ENCODE measurements at places on chromosomes 3 and 15.

DNA sequence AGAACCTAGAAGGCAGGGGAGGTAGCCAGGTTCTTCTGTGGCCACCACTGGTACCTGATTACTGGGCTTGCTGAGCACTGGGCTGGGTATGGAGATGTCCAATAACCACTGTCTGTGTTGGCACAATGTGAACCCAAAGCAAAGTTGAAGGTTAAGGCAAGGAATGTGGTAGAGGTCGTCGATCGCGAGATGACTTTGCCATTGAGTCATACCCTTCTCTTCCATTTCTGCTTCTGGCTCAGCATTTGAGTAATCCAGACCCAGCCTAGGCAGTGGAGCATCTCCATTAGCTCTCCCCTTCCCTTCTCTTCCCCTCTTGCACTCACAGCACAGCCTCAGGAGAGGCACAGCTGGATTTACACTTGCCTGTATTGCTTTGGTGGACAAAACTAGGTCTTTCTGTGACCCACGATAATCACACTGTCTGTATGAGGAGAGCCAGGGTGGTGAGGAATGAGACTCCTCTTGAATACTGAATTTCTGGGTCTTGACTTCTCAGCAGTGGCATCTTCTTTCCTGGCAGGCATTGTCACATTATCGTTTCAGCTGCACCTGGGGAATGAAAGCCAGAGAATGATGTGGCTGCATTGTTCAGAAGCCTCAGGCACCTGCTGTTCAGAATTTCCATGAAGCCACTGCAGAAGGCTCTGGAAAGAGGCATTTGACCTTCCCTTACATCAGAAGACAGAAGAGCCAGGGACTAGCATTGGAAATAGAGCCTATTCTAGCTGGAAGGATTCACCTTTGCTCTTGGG lies 272.6 kb downstream of the PDCD6IP start:
- no peak for DNase-seq

GRCh38 chr3:129003578-129004112 lies 2.5 kb downstream of the EFCC1 start:
- peak; percentile 59 for DNase-seq

GRCh38 chr15:78761891-78762385 lies 49.3 kb downstream of the ADAMTS7 start:
- DNase-seq, result no peak

DNA sequence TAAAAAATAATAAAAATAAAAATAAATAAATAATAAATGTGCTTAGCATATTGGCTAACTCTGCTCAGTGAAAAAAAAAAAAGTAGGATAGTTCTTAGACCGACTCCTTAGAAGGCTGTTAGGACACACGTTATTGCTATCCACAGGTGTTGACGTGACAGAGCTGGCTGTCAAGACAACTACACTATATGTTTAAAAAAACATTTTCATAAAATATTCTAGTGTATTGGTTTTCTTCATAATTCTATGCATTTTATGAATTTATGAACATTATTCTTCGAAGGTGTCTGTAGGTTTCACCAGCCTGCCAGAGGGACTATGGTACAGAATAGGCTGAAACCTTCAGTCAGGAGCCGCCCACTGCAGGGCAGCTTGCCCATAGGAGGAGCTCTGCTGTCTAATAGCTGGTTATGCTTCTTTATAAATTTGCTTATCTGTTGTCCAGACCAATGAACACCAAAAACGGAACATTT lies 9.2 kb downstream of the TM4SF1 start:
- no peak for DNase-seq

GRCh38 chr3:43326891-43327581 lies 40.7 kb downstream of the SNRK start:
- no peak for DNase-seq

DNA sequence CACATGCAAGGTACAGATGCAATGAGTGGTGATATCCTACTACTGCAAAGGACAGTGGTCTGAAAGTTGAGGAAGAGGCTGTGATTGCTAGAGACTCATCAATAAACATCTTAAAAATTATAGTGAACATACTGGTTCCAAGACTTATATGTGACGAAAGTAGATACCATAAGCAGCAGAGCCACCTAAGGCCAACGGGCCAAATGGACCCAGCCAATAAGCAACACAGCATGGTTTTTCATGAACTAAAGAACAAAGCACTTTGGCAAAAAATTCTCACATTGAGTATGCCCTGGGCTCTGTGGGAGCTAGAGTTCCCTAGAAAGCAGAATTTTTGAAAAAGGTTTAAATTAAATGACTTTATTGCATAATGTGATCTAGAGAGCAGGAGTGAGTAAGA lies 272.1 kb downstream of the SI start:
- DNase-seq, result no peak

DNA sequence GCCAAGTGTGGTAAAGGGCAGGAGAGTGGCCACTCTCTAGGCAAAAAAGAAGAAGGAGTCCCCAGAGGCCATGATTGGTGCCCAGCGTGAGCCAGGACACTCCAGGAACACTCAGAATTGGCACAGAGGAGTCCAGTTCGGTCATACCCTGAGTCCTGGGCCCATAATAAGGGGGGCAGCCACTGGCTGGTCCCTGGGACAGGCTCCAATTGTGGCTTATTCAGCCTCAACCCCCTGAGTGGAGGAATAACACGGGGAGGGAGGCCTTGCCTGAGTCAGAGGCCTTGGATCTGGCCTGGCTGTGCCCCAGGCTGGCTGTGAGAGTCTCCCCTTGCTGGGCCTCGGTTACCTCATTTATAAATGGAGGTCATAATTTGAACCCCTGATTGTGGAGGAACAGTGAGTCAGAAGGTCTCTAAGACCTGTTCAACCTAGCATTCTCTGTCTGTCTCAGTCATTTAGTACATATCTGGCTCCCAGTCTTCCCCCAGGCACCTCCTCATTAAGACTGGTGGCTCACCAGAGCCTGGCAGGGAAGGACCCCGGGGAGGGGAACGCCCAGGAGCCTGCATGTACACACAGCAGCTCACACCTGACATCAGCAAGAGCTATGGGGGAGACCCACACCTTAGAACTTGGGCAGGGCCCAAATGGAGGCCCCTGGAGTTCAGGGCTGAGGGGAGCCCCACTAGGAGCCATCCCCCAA lies 95.9 kb upstream of the ATP2B2 start:
- DNase-seq, result no peak

DNA sequence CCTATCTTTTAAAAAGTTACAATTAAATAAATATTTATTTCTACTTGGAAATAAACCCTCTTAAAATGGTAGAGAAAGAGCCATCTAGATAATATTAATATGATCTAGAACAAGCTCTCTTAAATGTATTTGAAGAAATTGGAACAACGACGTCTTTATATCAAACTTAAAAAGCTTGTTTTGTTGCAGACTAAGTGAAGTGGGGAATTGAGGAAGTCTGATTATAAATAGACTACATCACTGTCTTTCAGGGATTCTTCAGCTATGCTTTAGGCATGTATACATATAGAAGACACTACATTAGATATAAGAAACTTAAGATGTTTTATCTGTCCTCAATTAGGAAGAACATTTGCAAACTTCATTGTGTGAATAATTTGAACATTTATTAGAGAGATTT lies 1.8 kb downstream of the BCHE start:
- no peak for DNase-seq

GRCh38 chr3:187040516-187041361 lies 98.6 kb downstream of the RPL39L start:
- no peak for DNase-seq

DNA sequence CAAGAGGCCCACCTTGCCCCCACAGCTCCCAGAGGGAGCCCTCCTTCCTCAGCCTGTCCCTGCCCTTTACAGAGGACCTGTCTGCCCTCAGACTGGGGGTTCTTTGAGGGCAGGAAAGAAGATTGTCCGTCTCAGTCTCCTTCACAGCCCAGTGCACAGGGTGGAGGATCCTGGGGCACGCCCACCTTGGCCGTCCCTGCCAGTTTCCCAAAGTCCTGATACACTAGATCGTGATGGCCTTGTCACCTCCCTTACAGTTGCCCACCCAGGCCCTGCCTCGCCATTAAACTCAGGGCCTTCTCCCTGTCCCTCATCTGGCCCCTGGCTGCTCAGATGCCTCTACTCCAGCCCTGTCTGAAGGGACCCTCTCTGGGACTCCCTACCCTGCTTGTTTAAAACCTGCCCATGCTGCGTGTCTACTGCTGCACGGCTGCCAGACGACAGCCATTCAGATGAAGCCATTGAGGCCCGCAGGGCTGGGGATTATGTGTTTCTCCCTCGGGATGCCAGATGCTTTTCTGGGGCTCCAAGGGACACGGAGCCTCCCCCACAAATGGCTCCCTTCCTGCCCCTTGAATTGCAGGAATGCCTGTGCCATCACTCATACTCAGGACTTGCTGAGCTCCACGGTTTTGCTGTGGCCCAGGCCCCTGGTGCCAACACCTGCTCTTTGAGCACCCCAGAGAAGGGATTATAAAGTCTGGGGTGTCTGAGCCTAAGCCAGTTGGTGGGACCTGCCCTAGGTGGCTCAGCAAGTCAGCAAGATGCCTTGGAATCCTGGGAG lies 27.8 kb downstream of the ACSBG1 start:
- no peak for DNase-seq

DNA sequence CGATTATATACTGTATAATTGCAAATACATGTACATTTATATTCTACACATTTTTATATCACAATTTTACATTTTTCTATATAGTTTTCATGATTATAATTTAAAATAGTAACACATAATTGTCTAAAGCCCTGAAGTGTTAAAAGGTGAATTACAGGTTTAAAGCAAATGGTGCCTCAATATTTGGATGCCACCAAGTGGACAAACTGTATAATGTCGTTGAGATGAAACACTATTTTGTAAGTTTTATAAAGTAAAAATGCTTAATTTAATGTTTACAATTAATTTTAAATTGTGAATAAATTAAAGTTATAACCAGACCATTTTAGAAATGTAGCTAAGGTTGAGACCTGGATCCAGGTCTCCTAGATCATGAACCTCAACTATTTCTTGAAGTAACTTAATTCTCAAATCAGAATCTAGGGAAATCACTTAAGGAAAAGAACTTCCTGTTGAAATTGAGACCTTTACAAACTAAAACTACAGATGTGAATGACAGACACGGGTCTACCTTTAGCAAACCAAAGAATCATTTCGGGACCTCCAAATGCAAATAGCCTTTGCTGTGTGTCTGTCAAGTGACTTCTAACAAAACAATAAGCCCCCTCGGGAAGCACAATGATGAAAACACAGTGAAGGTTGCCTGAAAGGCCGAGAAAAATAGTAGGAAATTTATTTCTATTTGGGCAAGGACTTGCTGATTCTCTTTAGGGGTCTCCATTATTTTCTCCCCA lies 37.8 kb downstream of the EHHADH start:
- peak; percentile 16 for DNase-seq

- no peak for DNase-seq
These were observed 156.6 kb downstream of the MCTP2 start for GRCh38 chr15:94387849-94388441.

DNA sequence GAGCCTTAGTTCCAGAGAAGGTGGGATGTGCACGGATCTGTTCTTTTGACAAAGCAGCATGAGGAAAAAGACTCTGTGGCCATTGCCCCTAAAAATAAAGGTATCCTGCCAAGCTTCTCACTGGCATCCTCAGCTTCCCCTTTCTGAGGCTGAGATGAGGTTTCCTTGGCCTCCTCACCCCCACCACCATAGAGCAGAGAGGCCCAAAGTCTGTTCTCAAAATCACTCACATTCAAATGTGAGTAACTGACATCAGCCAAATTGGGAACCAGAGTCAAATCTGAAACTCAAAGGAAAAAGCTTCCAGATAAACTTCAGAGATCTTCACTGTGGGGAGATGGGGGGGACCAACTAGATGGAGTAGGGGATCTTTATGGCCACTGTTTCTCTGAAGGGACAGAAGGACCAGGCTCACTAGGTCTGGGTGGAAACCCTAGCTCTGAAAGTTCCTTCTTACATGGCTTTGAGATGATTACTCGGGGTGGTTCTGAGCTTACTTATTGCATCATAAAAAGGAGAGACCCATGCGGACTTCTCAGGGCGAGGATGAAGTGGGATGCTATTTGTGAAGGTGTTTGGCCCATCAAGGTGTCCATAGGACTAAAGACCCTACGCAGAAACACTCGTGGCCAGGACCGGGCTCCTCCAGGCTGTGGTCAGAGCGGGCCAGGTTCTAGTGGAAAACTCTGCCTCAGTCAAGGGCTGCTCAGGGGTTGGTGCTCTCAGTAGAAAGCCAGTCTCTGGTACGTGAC lies 61.5 kb upstream of the MEF2A start:
- no peak for DNase-seq

DNA sequence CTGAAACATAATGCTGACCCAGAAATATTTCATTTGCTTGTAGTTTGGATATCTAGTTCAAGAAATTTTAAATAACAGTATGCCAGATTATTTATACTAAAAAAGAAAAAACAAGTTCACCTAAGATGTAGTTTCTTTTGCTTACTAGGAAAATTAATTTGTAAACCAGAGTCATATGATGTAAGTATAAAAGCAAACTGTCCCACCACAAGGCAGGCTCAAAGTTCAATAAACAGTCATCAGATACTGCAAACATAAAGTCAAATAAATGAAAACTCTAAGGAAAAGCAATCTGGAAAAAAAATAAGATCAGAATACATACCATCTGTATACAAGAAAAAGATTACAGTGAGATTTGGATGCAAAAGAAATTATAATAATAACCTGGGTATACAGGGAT lies 40.2 kb upstream of the WDR5B start:
- DNase-seq, result no peak

DNA sequence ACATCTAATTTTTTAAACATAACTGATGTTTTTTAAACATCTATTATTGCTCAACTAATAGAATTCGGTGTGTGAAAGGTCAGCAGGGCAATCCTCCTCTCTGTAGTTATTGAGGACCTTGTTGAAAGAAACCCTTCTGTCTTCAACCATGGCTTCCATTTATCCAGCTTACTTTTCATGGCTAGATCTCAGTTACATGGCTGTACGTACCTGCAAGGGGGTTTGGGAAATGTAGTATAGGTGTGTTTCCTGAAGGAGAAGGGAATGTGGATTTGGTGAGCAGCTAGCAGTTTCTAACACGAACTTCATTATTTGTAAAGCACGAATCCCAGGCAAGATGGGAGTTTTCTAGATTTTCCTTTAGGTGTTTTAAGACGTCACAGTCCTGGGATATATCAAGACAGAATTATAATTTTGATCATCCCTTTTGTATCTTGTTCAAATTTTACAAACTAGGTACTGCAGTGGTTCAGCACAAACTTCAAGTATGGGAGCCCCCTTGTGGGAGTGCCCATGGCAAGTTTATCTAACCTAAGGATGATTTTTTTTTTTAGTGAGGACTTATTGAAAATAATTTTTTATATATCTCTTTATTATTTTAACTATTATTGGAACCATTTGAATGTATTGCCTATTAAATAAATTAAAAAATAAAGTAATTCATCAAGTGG lies 41.6 kb downstream of the FBXL2 start:
- no peak for DNase-seq

GRCh38 chr15:29424118-29424517 lies 154.5 kb upstream of the NSMCE3 start:
- no peak for DNase-seq

GRCh38 chr15:70892002-70892911 lies at the start of the genes LRRC49 and THAP10:
Gene LRRC49 (plus strand): TSS chr15:70892826. CDS start chr15:70892895, 69 bp downstream.
Gene THAP10 (minus strand): TSS chr15:70892433. CDS start chr15:70892272, 161 bp downstream.
- DNase-seq, result peak; percentile 96

- DNase-seq, result no peak
These were observed 10.2 kb upstream of the FGF7 start for GRCh38 chr15:49412797-49413196.

- no peak for DNase-seq
These were observed 118.2 kb upstream of the STRIT1 start for GRCh38 chr3:155411500-155412223.

GRCh38 chr15:73800662-73801345 lies 47.7 kb upstream of the INSYN1 start:
- DNase-seq, result peak; percentile 10

GRCh38 chr3:197149-197827 lies 725 bp downstream of the CHL1 start:
- DNase-seq, result no peak

GRCh38 chr15:57609805-57610529 lies 18.3 kb downstream of the MYZAP start:
- no peak for DNase-seq

GRCh38 chr3:2354702-2355101 lies 256.0 kb downstream of the CNTN4 start:
- peak; percentile 26 for DNase-seq
